GM19239 (cell line): ENCODE measurements at places on chromosomes 12 and 14.

DNA sequence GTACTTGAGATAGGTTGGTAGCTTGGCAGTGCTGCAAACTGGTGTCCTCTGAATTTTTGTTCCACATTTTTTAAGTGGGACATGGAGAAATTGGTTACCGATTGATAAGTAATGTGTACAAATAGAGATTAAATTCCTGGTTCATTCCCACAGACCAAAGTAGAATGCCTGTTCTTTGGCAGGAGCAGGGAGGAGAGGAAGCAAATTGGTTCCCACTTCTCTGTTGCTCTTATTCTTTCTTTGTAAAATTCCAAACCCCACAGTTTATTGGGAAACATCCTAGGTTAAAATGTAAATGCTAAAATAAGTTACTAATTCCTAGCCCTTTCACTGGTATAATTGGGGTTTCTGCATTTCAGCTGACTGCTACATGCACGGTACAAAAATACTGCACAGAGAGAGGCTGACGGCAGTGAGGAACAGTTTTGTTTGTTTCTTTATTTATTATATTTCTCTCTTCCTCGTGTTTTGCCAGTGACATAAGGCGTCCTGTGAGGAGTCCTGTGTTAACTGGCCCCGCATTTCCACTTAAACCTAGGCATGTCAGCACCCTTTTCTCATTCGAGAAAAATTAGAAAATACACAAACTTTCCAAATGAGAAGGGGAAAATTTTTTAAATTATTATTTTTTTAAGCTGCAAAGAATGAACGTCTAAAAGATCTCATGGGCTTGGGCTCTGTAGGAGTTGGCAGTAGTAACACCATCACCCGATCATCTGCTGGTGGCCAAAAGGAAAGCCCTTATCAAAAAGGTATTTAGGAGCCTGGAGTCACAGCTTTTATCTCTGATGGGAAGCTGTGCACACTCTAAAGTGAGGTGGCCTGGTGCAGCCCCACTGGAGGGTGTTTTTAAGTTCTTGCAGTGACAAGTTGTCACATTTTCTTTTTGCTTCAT, 25.4 kb upstream of the BCL7A start:
- no peak for DNase-seq

- no peak for DNase-seq
These were observed 1.0 kb downstream of the AHNAK2 start for GRCh38 chr14:104977008-104977680.

DNA sequence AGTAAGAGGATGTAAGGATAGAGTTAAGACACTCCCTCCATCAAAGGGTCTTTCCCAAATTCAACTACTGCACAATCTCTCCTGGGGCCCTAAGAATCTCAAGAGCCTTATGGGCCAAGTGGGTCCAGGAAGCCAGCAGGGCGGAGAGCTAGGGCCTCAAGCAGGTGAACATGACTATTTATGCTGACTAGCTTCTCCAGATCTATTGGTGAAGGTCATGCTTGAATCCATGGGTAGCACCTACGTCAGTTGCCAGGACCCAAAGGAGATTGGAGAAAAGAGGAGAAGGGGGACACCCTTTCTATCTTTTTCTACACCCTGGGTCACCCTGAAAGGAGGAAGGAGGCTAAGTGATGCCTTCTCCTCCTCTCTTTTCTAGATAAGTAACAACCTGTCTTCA, 534.2 kb upstream of the MIS18BP1 start:
- DNase-seq, result no peak

DNA sequence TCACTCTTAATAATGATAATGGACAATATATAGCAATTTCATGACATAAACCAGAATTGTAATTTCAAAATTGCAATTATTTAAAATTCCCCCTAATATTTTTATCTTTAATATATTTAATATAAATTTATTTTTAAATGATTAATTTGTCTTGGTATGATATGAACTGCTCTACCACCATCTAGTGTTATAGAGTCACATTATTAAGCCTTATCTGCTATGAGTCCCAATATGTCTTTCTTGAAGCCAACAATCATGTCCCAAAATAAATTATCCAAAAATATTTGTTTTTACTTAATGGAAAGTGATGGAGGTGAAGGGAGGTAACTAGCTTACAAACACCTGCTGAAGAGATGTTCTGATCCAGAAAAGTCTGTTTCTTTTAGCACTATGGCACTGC, 151.4 kb downstream of the KCNC2 start:
- DNase-seq, result no peak

DNA sequence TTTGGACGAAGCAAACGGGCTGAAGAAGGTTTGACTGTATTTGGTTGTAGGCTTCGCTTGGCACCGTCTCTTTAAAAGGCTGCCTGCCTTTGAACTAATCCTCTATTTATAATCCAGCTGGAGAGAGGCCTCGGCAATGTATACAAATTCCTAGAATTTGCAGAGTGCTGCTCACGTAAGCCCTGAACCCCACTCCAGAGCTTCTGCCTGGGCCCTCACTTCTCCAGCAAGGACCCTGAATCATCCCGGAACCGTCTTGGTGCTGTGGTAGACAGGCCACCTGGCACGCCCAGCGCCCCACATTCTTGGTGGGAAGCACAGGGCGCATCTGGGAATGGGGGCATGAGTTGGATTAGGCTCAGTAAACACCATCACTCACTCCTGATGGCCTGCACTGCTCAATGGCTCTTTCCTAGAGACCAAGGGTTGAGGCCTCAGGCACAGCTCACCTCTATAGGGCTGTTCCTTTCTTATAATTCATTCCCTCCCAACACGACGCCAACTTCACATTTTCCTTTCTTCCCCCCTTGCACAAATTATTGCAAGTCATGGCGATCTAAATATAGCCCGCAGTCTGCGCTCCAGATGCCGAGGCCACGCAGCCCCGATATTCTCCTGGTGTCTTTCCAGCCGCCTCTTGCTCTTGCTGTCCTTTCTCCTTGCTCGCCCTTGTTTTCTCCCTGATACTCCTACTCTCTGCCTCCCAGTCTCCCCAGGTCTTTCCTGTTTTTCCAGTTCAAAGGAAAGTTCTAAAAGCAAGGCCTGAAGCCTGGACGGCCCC, 141.0 kb downstream of the ZFP36L1 start:
- DNase-seq, result no peak

DNA sequence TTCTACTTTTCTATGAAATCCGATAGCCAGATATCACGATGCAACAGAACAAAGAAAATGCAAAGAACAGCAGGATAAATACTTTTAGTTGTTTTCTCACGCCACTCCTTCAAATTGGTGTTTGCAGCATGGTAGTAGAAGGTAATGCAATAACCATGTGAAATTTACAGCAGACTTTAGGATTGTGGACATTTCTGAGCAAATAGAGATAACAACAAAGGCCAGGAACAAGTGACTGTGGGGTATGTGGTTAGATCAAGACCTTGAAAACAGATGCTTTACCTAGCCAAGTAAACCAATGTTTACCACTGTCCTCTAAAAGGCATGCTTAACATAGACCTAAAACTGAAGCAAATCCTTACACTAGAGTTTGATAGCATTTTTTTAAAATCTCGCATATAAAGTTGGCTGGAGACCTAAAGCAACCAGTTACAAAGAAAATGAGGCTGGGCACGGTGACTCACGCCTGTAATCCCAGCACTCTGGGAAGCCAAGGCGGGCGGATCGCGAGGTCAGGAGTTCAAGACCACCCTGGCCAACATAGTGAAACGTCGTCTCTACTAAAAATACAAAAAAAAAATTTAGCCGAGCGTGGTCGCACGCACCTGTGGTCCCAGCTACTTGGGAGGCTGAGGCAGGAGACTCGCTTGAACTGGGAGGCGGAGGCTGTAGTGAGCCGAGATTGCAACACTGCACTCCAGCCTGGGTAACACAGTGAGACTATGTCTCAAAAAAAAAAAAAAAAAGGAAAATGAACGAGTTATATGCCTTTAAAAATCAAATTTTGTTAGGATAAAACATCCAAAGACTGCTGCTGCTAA, 123.2 kb upstream of the FOXN3 start:
- no peak for DNase-seq
